H7 (cell line): ENCODE measurements at places on chromosomes 12 and 14. TPM values are rescaled to one million over a fixed set of nuclear protein-coding genes. Genes with fewer than 3 reads are reported as not detected.

PTCSC3 gene
- total RNA-seq = not detected in 2 replicates

- peak; percentile 37 for DNase-seq
Observed at GRCh38 chr12:131871677-131872076, 22.7 kb upstream of the ULK1 start.

RNASE7 gene
- total RNA-seq = not detected in 2 replicates

DNA sequence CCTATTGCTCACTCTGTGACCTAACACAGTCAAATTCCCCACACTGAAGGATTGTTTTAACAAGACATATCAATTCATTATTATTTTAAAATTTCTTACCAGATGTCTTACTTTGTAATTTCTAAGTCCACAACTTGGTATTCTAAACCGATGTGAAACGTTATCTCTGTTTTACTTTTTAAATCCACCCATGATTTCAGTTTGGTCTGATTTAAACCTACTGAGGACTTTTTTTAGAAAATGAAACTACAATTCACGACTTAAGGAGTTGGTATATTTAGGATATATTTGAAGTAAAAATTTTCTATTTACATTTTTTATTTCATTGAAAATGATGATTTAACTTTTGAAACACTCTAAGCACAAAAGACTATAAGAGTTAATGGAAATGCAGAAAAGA, 35.1 kb upstream of the GRIP1 start:
- no peak for DNase-seq

DNA sequence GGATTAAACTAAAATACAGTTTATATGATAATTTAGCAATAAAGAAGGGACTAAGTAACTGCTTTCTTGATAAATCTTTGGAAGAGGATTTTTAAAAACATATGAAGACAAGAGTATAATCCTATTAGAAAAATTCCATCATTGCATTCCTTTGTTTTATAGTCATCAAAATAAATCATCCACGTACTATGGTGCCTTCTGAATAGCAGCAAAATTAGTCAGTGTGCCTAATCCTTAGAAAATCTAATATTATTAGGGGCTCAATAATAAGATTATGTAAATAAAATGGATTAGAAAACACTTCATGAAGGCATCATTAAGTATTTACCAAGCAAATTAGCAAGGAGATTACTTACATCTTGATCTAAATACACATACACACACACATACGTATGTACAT, 102.1 kb downstream of the KCNH5 start:
- DNase-seq = no peak

C12orf54 gene
- total RNA-seq = not detected in 2 replicates

GRCh38 chr14:101590062-101590461, 28.8 kb downstream of the DIO3 start:
- no peak for DNase-seq

- no peak for DNase-seq
Observed at GRCh38 chr14:31902945-31903646, 174.0 kb upstream of the ARHGAP5 start.

DNA sequence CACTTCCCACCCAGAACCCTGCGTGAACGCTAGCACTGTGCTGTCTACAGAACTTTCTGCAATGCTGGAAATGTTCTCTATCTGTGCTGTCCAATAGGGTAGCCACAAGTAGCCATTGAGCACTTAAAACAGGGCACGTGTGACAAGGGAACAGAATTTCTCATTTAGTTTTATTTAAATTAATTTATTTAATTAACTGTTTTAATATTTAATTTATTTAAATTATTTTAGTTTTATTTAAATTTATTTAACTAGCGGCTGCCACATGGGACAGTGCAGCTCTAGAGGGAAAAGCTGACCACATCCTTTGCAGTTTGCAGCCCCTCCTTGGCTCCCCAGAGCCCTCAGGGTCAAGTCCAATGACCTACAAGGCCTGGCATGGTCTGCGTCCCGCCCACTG, 35.0 kb upstream of the CORO1C start:
- DNase-seq = no peak

RNU6-8 gene
- not detected in 2 replicates for total RNA-seq

GRCh38 chr14:63275611-63276010, 43.1 kb downstream of the GPHB5 start:
- no peak for DNase-seq

DNA sequence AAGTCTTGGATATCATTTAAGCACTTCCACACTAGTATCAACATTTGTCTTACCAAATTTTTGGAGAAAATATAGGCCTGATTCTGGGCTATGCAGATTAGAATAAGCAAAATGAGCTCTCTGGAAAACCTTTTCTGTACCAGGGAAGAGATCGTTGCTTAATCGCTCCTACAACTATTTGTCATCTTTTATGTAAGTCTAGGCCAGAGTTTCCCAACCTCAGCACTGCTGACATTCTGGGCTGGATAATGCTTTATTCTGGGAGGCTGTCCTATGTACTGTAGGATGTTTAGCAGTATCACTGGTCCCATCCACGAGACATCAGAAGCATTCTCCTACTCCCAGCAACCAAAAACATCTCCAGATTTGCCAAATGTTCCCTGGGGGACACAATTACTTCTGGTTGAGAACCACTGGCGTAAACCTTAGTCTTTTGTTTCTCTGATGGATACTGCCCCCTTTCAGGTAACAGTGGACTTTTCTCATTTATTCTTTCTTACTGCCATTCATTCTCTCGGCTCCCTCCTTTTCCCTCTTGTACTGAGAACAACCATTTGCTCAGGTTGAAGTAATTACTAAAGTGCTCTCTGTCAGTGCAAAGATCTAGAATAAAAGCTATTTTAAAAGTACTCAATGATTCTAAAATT, 316.9 kb upstream of the E2F7 start:
- no peak for DNase-seq

SLC17A8 gene
- not detected in 2 replicates for total RNA-seq

TSPAN11 gene
- 0.42 and 0.67 TPM in 2 replicates for total RNA-seq
